ENCODE measurements at places on chromosomes 1 and 21.
A peak's percentile ranks its signal among the peaks of the same experiment; 100 is the strongest.

- DNase-seq, result no peak
Measured at GRCh38 chr1:86110451-86111129, 46.0 kb downstream of the COL24A1 start.

DNA sequence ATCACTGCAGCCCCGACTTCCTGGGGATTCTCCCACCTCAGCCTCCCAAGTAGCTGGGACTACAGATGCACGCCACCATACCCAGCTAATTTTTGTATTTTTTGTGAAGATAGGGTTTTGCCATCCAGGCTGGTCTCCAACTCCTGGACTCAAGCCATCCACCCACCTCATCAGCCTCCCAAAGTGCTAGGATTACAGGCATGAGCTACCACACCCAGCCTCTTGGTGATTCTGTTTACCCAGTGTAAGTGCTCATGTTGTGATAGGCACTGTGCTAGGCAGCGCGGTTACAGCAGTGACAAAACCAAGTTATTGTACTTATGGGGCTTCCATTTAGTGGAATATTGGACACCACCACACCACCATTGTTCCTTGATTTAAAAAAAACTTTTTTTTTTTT is 9.7 kb upstream of the STX12 start:
- no peak for DNase-seq

GRCh38 chr1:4072481-4073153 is 172.5 kb upstream of the C1orf174 start:
- DNase-seq, result no peak

DNA sequence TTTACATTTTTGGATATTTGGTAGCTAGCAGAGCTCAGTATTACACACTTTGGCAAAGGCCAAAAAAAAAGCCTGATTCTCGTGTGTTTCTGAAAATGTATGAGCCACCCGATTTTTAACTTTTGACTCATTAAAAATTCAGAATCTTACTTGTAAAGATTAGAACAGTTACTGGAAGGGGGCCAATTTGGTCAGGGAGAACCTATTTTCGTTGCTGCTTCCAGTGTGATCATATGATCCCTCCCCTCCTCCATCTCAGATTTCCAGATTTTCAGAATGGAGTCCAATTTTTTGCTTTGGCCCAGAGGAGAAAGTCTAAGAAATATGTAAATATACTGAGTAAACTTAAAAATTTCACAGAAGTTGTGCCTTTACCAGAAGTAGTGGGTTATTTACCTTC is 3.2 kb upstream of the OR2AK2 start:
- no peak for DNase-seq

GRCh38 chr1:168482106-168482505 is 61.7 kb downstream of the XCL2 start:
- DNase-seq, result no peak

DNA sequence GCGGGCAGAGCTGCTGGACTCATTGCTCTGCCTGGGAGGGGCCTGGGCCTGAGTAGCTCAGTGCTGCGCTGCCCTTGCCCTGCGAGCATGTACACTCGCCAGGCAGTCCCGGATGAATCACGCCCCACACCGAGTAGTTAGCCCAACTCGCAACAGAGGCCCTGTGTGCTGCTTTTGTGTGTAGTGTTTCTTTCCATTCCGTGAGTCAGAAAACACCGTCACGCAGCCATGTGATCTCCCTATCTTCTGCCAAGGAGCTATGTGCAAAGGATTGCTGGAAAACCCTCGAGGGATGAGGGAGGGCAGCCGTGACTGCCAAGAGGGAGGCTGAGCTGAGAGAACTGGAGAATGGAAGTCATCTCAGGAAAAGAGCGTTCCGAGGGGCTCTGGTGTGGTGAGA is 37.3 kb downstream of the NENF start:
- peak; percentile 86 for DNase-seq

DNA sequence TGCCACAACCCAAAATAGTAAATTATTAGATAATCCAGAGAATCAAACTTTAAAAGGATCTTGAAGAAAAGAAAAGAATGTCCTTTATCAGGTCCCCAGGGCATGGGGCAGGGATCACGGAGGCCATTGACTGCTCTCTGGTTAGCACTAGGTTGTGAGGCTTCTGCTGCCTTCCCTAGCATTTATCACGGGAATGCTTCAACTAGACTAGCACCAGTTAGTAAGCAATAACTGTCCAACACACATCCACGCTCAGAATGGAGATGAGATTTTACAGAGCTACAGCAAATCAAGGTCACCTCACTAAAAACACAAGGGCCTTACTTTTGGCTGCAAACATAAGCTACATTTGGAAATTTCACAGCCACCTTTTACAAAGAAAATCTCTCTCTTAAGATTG is 304.0 kb downstream of the NFIA start:
- no peak for DNase-seq

DNA sequence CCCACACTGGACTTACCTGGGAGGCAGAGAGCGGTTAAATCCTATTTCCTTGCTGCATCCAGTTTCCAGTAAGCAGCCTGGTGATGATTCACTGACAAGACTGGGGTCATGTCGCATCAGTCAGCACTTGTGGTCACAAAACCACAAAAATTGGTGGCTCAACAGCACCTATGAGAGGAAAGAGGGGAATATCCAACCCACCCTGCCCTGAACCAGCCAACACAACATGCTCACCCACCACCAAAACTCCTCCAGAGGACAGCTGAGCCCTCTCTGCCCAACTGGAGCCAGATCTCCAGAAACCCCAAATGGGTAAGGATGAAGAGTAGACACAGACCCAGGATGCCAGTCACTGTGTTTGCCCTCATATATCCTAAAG is 64.0 kb downstream of the CD46 start:
- DNase-seq, result no peak

- no peak for DNase-seq
Measured at GRCh38 chr1:202210385-202210784, 16.8 kb downstream of the LGR6 start.

GRCh38 chr1:110636149-110636935 is 30.2 kb upstream of the KCNA2 start:
- DNase-seq, result no peak

DNA sequence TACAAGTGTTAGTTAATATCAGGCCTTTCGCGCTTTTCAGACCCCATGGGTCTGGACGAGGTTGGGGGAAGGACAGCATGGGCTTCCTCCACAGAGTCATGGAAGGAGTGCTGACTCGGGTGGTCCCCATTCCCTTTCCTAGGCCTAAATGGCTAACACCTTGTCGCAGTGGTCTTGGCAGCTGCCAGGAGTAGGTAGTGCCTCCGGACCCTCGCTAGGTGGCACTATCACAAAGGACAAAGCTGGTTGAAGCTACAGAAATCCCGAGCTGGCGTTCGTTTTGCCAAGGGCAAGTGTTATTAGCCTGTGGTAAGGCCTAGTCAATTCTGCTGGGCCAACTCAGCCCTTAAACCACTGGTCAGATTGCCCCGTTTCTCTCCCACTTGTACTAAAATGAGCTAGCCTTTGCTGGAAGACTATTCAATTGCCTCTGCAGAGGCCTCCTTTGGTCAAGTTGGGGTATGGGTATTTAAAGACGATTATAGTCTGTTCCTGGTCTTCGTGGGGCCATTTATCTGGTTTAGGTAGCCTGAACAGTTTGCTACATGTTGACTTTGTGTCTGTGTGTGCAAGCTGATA is 1.1 kb upstream of the UBE2Q1 start:
- peak; percentile 93 for DNase-seq

DNA sequence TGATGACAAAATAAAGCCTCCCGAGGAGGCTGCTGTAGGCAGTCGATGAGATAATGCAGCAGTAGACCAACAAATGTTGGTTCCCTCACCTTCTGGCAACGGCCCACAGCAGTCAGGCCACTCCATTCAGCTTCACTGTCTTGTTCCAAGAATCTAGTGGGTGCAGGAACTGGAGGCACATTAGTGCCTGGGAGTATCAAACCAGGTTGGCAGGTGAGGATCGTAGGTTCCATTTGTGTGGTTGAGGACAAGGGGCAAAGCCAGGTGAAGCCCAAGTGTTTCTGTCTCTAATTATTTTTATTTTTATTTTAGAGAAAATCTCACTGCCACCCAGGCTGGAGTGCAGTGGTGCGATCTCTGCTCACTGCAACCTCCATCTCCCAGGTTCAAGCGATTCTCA is 13.3 kb downstream of the FBXO2 start:
- DNase-seq, result no peak

- DNase-seq, result peak; percentile 86
Measured at GRCh38 chr21:26795866-26796329, 49.3 kb downstream of the ADAMTS1 start.

- DNase-seq, result no peak
Measured at GRCh38 chr1:208024406-208024805, 113.5 kb upstream of the CD34 start.

- DNase-seq, result no peak
Measured at GRCh38 chr21:37766129-37766528, 150.1 kb downstream of the KCNJ6 start.

GRCh38 chr1:90753556-90753955 is 36.5 kb upstream of the BARHL2 start:
- no peak for DNase-seq

GRCh38 chr1:43381612-43382011 is 8.0 kb downstream of the MED8 start:
- DNase-seq, result no peak

- DNase-seq, result no peak
Measured at GRCh38 chr1:226490426-226490809, 58.1 kb upstream of the STUM start.

DNA sequence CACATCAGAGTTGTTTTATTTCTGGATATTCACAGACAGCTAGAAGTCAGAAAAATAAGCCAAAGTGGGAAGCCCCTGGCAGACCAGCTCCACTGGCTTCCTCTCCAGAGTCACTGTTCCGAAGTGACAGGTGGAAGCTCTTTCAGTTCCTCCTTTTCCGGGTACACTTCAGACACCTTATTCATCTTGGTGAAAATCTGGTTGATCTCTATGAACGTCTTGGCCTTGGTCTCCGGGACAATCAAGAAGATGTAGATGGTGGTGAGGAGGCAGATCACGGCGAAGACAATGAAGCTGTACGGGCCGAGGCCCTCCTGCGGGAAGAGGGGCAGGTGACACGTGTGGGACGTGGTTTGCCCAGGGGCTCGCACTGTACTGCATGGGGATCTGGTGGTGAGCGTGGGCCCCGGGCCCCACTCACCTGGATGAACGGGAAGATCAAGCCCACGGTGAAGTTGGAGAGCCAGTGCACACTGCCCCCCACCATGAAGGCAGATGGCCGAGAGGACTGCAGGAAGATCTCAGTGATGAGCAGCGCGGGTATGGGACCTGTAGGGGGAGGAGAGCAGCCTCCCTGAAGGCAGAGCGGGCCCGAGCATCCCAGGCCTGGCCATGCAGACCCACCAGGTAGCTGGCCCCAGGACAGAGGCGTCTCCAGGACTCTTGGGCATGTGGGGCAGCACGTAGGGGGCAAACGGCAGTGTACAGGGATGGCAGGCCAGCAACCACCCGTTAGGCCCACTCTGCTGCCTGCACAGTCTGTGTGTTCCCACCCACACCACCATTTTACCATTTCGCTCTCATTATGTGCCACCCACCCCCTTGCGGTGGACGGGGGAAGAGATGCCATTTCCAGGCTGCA is 11.5 kb upstream of the SLC2A7 start:
- no peak for DNase-seq

GRCh38 chr1:243471026-243471685 is 215.3 kb downstream of the SDCCAG8 start:
- DNase-seq, result no peak

Data from amniotic stem cell (primary cell).